GM04504 (cell line): ENCODE measurements at places on chromosomes 16 and 17.

- no peak for DNase-seq
These were observed 41.7 kb downstream of the PIPOX start for GRCh38 chr17:29084541-29085146.

GRCh38 chr16:72923757-72924156 lies 124.2 kb downstream of the ZFHX3 start:
- no peak for DNase-seq

- no peak for DNase-seq
These were observed 42.3 kb downstream of the BPTF start for GRCh38 chr17:67867591-67867990.

DNA sequence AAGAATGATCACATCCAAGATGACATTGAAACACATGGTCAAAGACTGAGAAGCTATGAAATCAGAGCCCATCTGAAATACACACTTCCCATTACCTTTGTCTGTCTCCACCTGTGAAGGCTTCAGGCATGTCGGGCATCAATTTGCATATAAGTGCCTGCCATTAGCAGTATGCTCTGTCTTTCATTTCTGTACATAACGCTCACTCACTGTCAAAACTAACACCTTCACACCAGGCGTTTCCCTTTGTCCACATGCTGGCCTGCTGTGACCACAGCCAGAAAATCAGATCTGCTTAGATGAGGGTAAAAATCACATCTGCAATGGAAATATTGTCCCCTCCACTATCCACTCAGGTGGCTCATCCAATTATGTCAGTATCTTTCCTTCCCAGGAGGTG lies 524.8 kb downstream of the TOX3 start:
- no peak for DNase-seq

DNA sequence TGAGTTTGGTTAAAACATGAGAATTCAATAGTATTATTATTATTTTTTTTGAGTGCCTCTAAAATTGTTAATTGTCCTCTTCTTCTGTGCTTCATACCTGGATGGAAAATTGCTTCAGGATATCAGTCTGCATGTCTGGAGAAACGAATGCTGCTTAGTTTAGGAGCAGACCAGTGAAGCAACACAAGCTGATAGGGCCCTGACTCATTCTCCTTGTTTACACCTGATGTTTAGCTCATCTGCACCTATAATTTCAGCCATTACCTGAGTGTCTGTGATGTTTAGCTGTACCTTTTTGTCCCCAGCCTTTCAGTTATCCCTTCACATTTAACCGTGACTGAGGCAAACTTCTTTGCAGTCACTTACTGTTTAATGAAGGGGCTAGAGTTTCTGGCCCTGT lies 14.8 kb downstream of the SNTB2 start:
- no peak for DNase-seq

GRCh38 chr17:81865733-81866439 lies 5.3 kb downstream of the ARHGDIA start:
- no peak for DNase-seq
